ENCODE measurements at places on chromosomes 1 and 21.
A peak's percentile ranks its signal among the peaks of the same experiment; 100 is the strongest.

GRCh38 chr21:46217511-46218196, 10.9 kb downstream of the LSS start:
- peaks cover 4% of the 10 kb centered on the region for H3K36me3 ChIP-seq
- peak overlapping the region; percentile 10 for H3K27ac ChIP-seq
- DNase-seq: no peak

GRCh38 chr1:53315456-53316423, 12.1 kb downstream of the LRP8 start:
- no peaks in the 10 kb centered on the region for H3K27me3 ChIP-seq
- H3K4me1 ChIP-seq: peaks cover 3% of the 10 kb centered on the region
- no peaks in the 10 kb centered on the region for H3K36me3 ChIP-seq
- H3K4me3 ChIP-seq: no peak overlapping the region
- H3K27ac ChIP-seq: no peak overlapping the region
- no peak for DNase-seq

- H3K27me3 ChIP-seq: no peaks in the 10 kb centered on the region
- H3K4me1 ChIP-seq: no peaks in the 10 kb centered on the region
- no peak overlapping the region for H3K4me3 ChIP-seq
- H3K27ac ChIP-seq: no peak overlapping the region
- no peaks in the 10 kb centered on the region for H3K36me3 ChIP-seq
Measured at GRCh38 chr21:35357041-35357780, 308.1 kb upstream of the RUNX1 start.

GRCh38 chr1:52237430-52237829, 95.5 kb downstream of the ZFYVE9 start:
- no peak overlapping the region for H3K27ac ChIP-seq
- peaks cover 37% of the 10 kb centered on the region for H3K36me3 ChIP-seq
- H3K4me1 ChIP-seq: peaks cover 2% of the 10 kb centered on the region
- DNase-seq: no peak
- H3K4me3 ChIP-seq: no peak overlapping the region

GRCh38 chr1:60936163-60936562, 146.2 kb upstream of the NFIA start:
- no peak overlapping the region for H3K27ac ChIP-seq
- H3K27me3 ChIP-seq: peaks cover 19% of the 10 kb centered on the region
- no peak overlapping the region for H3K4me3 ChIP-seq
- DNase-seq: no peak

DNA sequence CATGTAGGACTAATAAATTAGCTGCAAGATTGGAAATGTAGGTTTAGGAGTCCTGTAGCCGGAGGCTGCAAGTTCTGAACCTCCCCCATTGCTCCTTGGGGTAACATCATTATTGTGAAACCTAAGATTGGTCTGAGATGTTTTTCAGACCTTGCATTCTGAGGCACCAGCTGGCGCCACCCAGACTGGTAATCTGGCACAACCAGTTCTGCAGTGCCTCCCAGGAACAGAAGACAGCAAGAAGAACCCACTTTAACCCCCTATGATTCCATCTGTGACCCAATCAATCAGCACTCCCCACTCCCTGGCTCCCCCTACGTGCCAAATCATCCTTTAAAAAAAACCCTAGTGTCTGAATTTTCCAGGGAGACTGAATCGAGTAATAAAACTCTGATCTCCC, 11.6 kb upstream of the DNAJC6 start:
- H3K27me3 ChIP-seq: peaks cover 11% of the 10 kb centered on the region
- no peaks in the 10 kb centered on the region for H3K4me1 ChIP-seq
- no peak overlapping the region for H3K4me3 ChIP-seq
- peaks cover 13% of the 10 kb centered on the region for H3K36me3 ChIP-seq
- DNase-seq: no peak

GRCh38 chr1:86905875-86906274, 8.1 kb downstream of the SELENOF start:
- no peak for DNase-seq
- H3K4me1 ChIP-seq: peaks cover 50% of the 10 kb centered on the region
- no peak overlapping the region for H3K4me3 ChIP-seq

- peak; percentile 29 for DNase-seq
- no peak overlapping the region for H3K27ac ChIP-seq
- no peaks in the 10 kb centered on the region for H3K36me3 ChIP-seq
- peaks cover 4% of the 10 kb centered on the region for H3K27me3 ChIP-seq
- H3K4me1 ChIP-seq: peaks cover 17% of the 10 kb centered on the region
Measured at GRCh38 chr1:204989266-204990058, 53.5 kb upstream of the CNTN2 start.
